Fibroblast of skin of left biceps (primary cell): ENCODE measurements at places on chromosomes 4 and X.

- DNase-seq: no peak
These were observed 99.1 kb upstream of the USP38 start for GRCh38 chr4:143085659-143086058.

DNA sequence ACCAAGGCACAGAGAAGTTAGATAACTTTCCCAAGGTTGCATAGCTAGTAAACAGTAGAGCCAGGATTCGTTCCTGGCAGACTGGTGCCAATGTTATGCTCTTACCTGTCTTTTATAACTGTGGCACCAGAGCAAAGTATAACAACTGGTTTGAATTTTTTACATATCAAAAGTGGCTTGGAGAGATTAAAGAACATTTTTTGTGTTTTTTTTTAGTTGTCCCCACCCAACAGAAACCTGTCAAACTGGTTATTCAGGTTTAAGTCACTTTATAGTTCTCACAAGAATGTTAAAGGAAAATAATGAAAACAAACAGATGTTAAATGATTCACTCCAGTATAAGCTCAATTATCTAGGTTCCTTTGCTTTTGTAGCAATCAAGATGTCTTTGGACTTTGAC, 15.6 kb upstream of the FAM47E start:
- DNase-seq: no peak

- no peak for DNase-seq
These were observed 76.8 kb downstream of the IL15 start for GRCh38 chr4:141713185-141713584.

DNA sequence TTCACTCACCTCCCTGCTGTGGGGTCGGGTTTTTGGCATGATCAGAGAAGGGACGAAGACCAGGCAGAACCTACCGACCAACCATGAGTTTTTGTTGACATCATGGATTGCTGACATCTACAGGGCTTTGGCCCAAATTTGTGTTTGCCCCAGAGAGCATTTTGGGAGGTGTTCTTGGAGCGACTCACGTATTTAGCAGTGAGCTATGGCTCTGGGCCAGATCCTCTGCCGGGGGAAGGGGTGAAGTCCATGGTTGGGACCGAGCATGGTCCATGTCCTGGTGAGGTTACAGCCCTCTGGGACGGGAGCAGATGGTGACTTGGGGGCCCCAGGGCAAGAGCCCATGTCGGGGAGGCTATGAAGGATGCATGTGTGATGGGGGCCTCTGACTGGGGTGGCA, 17.4 kb downstream of the SORCS2 start:
- no peak for DNase-seq

DNA sequence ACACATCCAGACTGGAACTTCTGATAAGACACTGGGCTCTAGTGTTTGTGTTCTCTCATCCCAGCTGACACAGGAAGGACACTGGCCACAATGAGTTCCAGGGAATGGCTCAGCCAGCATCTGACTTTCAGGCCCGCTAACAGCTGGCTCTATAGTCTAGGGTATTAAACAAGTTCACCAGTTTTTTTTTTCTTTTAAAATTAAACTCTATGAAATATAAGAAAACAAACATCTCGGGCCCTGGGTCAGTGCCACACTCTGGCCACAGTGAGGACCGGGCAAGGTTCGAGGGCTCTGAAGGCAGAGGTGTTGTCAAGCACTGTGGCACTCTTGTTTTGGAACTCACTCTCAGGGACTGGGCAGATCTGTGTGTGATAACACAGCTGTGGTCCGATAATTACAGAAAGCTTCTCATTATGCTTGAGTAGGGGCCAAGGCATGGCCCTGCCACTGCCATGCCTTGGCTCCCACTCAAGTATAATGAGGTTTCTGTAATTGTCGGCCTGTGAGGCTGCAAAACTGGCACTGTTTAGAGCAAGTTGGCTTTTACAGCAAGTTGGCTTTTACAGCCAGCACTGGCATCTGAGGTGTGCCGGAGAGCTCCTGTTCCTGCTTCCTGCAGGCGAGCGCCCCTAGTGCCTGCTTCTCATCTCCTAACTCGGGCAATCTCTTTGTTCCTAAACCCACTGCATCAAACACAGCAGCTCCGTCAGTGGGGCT, 62.8 kb downstream of the PPP1R2C start:
- no peak for DNase-seq

- DNase-seq: no peak
These were observed 718.9 kb downstream of the ARAP2 start for GRCh38 chr4:35525192-35525978.

- no peak for DNase-seq
These were observed 7.4 kb upstream of the HS3ST1 start for GRCh38 chr4:11436084-11436483.

- DNase-seq: no peak
These were observed 325.3 kb downstream of the CXXC4 start for GRCh38 chr4:104169437-104169836.

DNA sequence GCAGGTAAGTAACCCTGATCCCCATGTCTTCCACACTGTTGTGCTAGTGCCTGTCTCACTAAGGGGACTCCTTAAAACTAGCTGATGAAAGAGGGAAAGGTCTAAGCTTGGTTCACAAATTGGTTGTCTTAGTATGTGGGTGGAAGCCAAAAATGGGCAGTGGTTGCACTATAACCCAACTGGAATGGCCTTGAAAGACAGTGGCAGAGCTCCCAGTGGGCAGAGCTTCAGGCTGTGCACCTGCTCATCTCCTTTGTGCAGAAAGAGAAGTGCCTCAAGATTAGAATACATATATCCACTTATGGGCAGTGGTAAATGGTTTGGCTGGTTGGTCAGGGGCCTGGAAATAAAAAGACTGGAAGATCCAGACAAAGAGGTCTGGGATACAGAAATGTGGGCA, 7.2 kb downstream of the SYN1 start:
- DNase-seq: no peak

- no peak for DNase-seq
These were observed 275.3 kb downstream of the CRLF2 start for GRCh38 chrX:936979-937769.

GRCh38 chr4:54930226-54930625, 195.2 kb downstream of the KDR start:
- DNase-seq: no peak
